ENCODE measurements at places on chromosomes 13 and 19.

DNA sequence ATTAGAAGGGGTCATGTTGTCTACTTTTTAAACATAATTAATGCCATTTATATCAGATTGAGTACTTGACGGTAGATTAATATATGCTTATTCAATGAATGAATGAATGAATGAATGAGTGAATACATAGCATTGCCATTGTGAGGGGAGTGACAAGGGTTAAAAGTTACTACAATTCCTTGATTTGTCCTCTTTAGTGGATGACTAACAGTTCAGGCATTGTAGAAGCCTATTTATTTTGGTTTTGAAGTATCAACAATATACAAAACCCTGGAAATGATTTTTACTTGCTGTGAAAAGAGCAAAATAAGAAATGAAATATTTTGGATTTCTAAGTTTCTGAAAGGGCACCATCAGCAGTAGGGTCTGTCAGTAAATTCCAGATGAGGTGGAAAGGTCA lies 122.7 kb downstream of the CYSLTR2 start:
- no peaks in the 10 kb centered on the region for H3K36me3 ChIP-seq
- no peak for DNase-seq
- H3K27me3 ChIP-seq: no peaks in the 10 kb centered on the region

- no peaks in the 10 kb centered on the region for H3K27me3 ChIP-seq
- H3K36me3 ChIP-seq: no peaks in the 10 kb centered on the region
- H3K4me1 ChIP-seq: no peaks in the 10 kb centered on the region
- DNase-seq: no peak
Observed at GRCh38 chr13:84294576-84294975, 412.3 kb upstream of the SLITRK1 start.

GRCh38 chr19:7550169-7550770 lies 14.8 kb downstream of the PNPLA6 start:
- H3K27ac ChIP-seq: no peak overlapping the region
- H3K36me3 ChIP-seq: peaks cover 24% of the 10 kb centered on the region
- DNase-seq: no peak
- no peaks in the 10 kb centered on the region for H3K4me1 ChIP-seq

DNA sequence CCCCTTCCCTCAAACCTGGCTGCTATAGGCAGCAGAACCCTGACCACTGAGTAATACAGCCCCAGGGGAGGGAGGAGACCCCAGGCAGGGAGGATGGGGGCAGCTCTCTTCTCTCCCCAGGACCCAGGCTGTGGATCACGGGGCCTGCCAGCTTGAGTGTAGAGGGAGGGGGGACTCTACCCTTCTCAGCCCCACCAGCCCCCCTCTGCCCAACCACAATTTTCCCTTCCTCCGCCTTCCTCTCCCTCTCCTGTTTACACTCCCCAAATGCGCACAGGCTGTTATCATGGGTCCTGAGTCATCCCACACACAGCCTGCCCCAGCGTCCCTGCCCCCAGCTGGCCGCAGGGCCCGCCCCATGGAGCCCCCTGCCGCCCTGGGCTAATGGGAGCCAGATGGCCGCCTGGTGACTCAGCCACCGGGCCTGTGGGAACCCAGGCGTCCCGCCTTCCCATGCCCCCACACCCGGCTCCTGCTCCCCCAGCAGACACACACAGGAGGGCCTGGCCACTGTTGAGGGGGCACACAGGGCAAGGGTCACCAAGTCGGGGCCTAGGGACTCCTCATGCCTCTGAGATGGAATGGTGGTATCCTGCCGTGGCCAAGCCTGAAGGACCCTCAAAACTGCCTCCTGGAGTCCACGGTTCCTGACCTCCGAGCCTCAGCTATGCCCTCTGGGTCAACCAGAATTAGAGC lies 13.6 kb downstream of the CCDC97 start:
- no peaks in the 10 kb centered on the region for H3K27me3 ChIP-seq
- peaks cover 20% of the 10 kb centered on the region for H3K4me1 ChIP-seq
- H3K4me3 ChIP-seq: no peak overlapping the region
- DNase-seq: peak; percentile 93
- peak overlapping the region; percentile 75 for H3K27ac ChIP-seq
- H3K36me3 ChIP-seq: peaks cover 42% of the 10 kb centered on the region

DNA sequence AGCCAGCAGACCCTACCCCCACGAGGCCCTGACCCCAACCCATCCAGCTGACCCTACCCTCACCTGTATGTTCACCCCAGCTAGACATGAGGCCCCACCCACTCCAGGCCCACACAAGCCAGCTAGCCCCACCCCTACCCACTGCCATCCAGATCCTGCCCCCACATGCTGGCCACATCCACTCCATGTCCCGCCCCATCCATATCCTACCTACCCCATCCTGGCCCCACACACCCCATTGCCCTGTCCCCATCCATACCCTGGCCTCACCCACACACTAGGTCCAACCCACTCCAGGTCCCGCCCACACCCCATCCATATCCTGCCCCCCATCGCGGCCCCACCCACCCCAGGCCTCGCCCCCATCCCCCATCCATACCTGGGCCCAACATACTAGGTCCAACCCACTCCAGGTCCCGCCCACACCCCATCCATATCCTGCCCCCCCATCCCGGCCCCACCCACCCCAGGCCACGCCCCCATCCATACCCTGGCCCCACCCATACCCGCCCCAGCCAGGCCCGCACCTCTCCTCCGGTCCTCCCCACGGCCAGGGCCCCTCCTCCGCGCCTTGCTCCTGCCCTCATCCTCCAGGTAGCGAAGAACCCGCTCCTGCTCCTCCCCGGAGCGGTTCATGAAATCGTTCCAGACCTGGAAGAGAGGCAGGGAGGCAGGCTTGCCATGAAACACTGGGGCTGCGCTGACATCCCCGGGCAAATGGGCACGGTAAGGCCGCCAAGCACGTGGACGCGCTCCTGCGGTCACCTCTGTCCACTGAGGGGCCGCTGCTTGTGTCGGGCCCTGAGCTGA lies 7.2 kb downstream of the RNU6-9 start:
- no peak overlapping the region for H3K27ac ChIP-seq
- peak; percentile 89 for DNase-seq
- no peak overlapping the region for H3K4me3 ChIP-seq
- H3K27me3 ChIP-seq: no peaks in the 10 kb centered on the region

DNA sequence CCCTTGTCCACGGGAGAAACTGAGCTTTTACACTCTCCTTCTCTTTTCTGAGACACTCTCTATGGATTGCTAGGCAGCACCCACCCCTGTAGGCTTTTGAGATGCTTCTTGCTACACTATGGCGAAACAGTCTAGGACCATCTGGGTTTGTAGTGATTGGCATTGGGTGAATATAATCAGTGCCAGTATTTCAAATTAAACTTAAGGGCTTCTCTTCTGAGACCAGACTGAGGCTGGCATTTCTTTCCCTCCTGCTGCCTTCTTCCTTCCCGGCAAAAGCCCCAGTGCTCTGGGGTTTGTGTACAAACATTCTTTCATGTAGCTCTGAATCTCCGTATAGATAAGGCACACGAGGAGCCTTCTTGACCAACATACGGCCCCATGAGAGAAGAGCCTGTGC lies 276.7 kb downstream of the SLC7A1 start:
- no peaks in the 10 kb centered on the region for H3K27me3 ChIP-seq
- H3K27ac ChIP-seq: no peak overlapping the region
- no peak overlapping the region for H3K4me3 ChIP-seq
- H3K4me1 ChIP-seq: no peaks in the 10 kb centered on the region
- H3K36me3 ChIP-seq: no peaks in the 10 kb centered on the region

- H3K4me1 ChIP-seq: no peaks in the 10 kb centered on the region
- no peaks in the 10 kb centered on the region for H3K36me3 ChIP-seq
- no peak overlapping the region for H3K27ac ChIP-seq
- DNase-seq: no peak
- no peak overlapping the region for H3K4me3 ChIP-seq
Observed at GRCh38 chr13:25827831-25828465, 223.9 kb downstream of the SHISA2 start.

DNA sequence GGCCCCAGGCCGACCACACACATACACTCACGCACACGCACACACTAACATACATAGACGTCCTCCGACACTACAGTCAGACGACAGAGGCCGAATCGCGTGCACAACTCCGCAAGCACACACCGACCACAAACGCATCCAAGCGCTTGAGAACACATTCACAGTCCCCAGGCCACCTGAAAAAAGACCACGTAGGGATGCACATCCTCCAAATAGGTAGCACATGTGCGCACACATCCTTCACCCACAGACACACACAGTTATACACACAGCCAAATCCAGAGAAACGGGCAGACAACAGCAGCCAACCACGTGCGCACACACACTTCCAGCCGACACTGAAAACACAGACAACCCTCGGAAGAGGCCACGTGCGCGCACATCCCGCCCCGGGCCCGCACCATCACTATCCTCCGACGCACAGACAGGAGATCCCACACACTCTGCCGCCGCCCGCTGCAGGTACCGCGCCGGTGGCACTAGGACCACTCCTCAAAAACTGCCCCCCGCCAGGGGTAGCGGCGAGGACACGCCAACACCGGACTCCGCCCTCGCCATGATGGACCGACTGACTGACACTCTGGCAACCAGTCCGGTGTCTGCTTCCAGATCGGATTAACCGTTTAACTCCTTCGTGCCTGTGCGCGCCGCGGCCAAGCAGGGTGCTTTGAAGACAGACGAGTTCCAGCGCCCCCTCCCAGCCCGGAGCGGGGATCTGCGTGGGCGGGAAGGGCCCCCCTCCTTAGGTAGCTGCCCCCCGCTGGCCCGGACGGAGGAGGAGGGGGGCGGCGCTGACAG lies 493 bp upstream of the PDE4A start:
- peak overlapping the region; percentile 74 for H3K4me3 ChIP-seq
- H3K27ac ChIP-seq: no peak overlapping the region
- peaks cover 97% of the 10 kb centered on the region for H3K27me3 ChIP-seq
- DNase-seq: peak; percentile 98

DNA sequence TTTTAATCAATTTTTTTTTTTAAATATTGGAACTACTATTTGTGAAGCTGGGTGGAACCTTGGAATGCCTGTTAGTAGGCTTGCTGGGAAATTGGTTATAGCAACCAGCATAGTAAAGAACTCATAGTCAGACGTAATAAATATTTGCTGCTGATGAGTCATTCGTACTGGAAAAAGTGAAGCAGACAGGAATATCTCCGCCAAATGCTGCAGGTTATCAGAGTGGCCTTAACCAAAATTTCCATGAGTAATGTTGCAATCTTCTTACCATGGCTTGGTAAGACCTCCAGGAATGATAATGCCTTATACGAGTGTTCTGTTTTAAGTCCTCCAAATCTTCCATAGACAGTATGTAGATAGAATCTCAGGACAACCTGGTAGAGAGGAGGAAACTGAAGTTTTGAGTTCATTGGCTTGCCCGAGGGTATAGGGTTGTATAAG lies 34.2 kb downstream of the MBNL2 start:
- DNase-seq: no peak
- no peaks in the 10 kb centered on the region for H3K4me1 ChIP-seq
- no peak overlapping the region for H3K27ac ChIP-seq
- H3K4me3 ChIP-seq: no peak overlapping the region

- H3K36me3 ChIP-seq: no peaks in the 10 kb centered on the region
- no peak for DNase-seq
- H3K27me3 ChIP-seq: no peaks in the 10 kb centered on the region
- no peak overlapping the region for H3K27ac ChIP-seq
- no peaks in the 10 kb centered on the region for H3K4me1 ChIP-seq
- no peak overlapping the region for H3K4me3 ChIP-seq
Observed at GRCh38 chr13:44844786-44845185, 144.5 kb downstream of the NUFIP1 start.

DNA sequence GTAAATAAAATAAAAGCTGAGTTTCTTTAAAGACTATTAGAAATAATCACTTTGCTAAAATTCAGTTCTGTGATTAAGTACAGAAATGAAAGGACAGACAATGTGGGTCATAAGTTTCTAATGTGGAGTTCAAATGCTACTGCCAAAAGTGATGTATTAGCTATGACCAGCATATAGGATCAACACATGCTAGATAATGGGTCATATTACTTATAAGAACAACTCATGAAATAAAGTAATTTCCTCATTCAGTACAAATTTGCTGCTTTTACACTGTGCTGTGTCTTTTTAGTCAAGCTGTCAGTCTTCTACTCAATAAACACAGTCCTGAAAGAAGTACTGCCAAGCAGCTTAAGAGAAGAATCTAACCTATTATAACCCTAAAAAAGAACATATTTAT lies 135.2 kb downstream of the VWA8 start:
- H3K27me3 ChIP-seq: no peaks in the 10 kb centered on the region
- peaks cover 9% of the 10 kb centered on the region for H3K36me3 ChIP-seq
- no peak for DNase-seq
- H3K4me1 ChIP-seq: peaks cover 2% of the 10 kb centered on the region
- no peak overlapping the region for H3K27ac ChIP-seq

- no peaks in the 10 kb centered on the region for H3K4me1 ChIP-seq
- no peak for DNase-seq
- H3K36me3 ChIP-seq: no peaks in the 10 kb centered on the region
- no peak overlapping the region for H3K4me3 ChIP-seq
- no peak overlapping the region for H3K27ac ChIP-seq
- H3K27me3 ChIP-seq: no peaks in the 10 kb centered on the region
Observed at GRCh38 chr13:106296723-106297122, 238.7 kb downstream of the EFNB2 start.
